Activated CD8-positive, alpha-beta T cell treated with anti-CD3 and anti-CD28 coated beads, Interleukin-2, amount 10 ng/mL, durations not matched to agents 7 days and 5 days (primary cell): ENCODE measurements at places on chromosomes 2 and 18.
A peak's percentile ranks its signal among the peaks of the same experiment; 100 is the strongest.

- DNase-seq: no peak
Observed at GRCh38 chr18:2956056-2956455, 56.9 kb downstream of the LPIN2 start.

GRCh38 chr2:194559964-194560363 is 1097.1 kb upstream of the SLC39A10 start:
- no peak for DNase-seq

- no peak for DNase-seq
Observed at GRCh38 chr2:10688921-10689807, 611 bp downstream of the NOL10 start.

DNA sequence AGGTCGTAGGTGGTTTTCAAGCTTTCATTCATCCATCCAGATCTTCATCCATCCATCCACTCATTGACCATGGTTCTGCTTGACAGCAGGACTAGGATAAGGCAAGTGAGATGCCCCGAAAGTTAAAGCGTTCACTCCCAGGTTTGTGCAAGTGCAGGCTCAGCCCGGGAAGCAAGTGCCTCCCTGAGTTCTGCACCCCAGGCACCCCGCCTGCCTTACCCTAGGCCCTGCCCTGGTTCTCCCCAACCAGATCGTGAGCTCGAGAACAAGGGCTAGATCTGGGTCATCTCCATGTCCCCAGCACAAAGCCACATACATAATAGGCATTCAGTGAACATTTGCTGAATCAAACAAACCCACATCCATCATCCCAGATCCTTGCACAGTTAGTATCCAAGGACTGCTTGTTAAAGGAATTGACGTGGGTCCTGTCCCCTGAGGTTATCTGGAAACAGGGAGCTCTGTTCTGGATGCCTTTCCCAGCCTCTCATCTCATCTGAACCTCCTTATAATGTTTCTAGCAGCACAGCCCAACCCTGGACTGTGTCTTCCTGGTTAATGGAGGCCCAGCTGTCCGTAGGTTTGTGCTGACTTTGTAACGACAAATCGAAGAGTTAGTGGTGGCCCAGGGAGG is 116.1 kb upstream of the GPC1 start:
- no peak for DNase-seq

GRCh38 chr2:237253046-237253702 is 160.8 kb downstream of the COL6A3 start:
- DNase-seq: no peak

DNA sequence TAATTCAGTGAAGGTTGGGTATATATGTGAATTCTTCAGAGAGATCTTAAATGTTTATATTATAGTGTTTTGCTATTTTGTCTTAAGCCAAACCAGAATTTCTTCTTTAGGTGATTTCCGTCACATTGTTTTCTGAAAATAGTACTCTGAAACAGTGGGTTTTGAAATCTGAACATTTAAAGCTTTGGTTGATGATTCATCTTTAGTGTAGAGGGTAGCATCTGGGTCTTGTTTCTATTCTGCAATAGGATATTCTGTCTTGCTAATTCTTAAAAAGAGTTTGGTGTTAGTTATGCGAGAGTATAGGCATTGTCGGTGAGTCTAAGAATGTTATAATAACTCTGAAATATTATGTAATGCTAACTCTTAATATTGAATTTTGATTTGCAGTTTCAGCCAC is 69.6 kb upstream of the FAM237A start:
- DNase-seq: no peak

DNA sequence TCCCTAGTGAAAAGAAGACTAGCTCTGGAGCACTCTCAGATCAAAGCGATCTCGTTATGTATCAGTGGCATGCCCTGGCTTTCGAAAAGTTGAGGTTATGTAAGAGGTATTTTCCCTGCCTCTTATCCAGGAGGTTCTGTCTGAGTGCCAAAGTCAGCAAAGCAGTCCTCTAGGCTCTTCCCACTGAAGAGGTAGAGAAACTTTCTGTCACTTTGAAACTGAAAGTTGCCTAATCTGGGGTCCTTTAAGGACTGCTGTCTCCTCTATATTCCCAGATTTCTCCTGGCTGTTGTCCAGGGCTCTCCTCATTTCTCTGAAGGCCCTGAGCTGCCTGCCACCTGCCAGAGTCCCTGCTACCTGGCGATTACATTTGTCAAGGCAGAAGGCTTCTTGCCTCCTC is 96.3 kb downstream of the B3GNT2 start:
- no peak for DNase-seq

DNA sequence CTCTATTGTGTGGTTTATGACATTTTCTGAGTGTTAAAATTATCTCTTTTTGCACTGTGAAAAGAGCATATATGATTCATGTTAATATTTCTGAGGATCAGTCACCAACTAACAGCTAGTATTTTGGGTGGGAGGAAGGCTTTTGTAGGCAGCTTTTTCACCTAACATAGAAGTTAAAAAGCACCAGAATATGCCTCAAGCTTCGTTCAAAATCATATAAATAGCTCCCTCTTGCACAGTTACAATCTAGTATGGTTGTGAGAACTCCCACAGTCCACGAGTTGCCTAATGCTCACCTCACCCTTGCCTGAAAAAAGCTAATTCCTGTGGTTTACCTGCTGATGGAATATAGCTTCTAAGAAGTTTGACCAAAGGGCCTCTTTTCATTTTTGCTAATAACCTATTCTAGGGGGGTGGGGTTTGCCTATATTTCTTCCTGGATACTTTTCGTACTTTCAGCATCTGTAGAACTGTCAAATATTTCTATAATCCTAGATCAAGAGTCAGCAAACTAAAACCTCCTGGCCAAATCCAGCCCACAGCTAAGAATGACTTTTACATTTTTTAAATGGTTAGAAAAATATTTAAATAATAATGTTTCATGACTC is 167.1 kb upstream of the FOSL2 start:
- no peak for DNase-seq

DNA sequence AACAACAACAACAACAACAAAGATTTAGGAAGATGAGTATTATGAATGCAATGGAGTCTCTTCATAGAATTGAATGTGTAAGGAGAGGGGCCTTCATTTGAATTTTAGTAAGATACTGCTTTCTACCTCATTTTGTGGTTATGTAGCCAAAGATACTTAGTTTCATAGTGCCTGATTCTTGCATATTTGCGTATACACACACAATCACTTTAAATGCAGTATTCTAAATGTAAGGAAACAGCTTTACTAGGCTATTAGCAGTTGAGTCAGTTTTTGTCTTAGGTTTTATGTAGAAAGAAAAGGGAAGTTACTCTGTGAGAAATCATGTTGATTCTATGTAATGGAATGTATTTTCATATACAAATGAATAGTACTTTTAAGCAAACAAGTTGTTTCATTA is 80.5 kb downstream of the HAUS1 start:
- DNase-seq: no peak

DNA sequence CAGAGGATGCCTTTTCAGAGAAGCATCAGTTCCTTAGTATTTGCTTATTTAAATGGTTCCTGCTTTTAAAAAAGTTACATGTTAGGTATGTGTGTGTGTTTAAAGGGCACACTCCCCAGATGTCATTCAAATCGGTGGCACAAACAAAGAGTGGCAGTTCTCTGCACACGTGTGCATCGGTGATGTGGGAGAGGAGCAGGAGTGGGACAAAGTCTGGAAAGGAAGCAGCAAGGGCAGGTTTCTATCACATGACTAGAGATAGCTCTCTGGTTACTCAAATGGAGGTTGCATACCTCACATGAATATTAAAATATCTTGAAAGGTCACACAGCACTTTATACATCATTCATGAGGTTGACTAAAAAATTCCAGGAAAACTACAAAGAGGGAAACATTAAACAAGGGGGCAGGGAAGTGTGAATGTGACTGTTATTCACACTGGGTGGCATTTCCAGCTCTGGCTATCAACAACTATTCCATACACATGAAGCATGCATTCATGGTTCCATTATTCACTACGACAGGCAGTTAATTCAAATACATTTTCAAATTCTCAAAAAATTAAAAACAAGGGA is 64.7 kb downstream of the SEPTIN10 start:
- no peak for DNase-seq

- no peak for DNase-seq
Observed at GRCh38 chr2:209307161-209308001, 116.5 kb upstream of the MAP2 start.

DNA sequence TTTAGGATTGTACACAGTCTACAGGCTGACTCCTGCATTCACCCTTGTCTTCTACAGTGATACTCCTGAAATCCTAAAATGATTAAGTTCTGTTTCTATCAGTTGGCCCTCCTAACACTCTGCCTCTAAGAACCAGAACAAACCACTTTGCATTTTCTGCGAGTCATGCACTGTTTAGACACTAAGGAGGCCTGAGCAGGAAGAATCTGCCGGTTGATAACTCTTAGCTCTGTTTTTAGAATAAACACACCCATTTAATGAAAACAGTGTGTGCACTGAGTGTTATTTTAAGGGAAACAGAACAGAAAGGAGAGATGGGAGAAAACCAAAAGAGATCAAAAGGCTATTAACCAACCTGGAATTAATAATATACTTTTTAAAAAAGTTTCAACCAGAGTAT is 22.9 kb upstream of the SSB start:
- DNase-seq: no peak

- peak; percentile 50 for DNase-seq
Observed at GRCh38 chr18:70489986-70490933, 201.4 kb downstream of the SOCS6 start.

DNA sequence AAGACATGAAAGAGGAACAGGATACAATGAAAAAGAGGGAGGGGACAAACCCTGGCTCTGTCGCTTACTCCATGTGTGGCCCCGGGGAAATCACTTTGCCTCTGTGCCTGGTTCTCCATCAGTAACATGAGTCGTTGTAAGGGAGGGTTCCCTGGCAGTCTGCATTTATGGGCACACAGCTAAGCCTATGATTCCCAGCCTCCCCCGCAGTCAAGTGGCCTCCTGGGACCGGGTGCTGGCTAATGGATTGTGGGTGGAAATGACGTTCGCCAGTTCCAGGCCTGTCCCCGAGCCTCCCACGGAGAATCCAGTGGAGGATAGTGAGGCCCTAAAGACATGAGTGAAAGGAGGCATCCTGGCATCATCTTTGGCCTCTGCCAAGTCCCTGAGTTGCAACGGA is 42.7 kb downstream of the SFXN5 start:
- DNase-seq: no peak

GRCh38 chr2:147589127-147589526 is 255.7 kb upstream of the ACVR2A start:
- DNase-seq: no peak

- DNase-seq: no peak
Observed at GRCh38 chr2:185967335-185967734, 228.7 kb downstream of the FSIP2 start.

GRCh38 chr2:84481702-84482101 is 22.6 kb upstream of the SUCLG1 start:
- peak; percentile 31 for DNase-seq

DNA sequence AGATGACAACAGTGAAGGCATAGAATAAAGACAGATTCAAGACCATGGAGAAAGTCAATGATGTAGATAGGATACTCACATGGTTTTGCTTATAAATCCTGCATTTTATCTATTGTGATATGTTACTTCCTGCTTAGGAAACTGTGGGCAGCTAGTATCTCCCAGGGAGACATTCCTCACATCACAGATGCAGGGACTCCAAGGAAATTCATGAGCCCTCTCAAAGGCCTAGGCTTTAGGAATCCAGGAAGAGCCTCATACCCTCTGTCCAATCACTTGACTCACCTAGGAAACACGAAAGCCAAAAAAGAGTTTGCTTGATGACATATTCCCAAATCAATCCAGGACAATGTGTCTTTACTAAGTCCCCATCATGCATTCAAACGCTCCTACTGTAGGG is 247.8 kb upstream of the KLHL29 start:
- DNase-seq: no peak

DNA sequence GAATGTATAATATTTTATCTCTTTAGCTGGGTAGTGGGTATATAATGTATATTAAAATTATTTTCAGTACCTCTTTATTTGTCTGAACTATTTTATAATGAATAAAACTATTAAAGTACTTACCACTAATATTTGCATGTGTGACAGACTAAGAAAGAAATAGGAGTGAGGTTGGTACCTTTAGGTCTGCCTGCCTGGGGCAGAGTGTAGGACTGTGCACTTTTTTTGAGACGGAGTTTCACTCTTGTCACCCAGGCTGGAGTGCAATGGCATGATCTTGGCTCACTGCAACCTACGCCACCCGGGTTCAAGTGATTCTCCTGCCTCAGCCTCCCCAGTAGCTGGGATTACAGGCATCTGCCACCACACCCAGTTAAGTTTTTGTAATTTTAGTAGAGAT is 18.8 kb downstream of the NCOA1 start:
- DNase-seq: no peak

GRCh38 chr2:170925923-170926322 is 3.1 kb upstream of the GORASP2 start:
- DNase-seq: no peak

GRCh38 chr2:102803041-102803896 is 41.4 kb downstream of the TMEM182 start:
- DNase-seq: peak; percentile 22

- no peak for DNase-seq
Observed at GRCh38 chr2:42572297-42573081, 4.1 kb downstream of the MTA3 start.

DNA sequence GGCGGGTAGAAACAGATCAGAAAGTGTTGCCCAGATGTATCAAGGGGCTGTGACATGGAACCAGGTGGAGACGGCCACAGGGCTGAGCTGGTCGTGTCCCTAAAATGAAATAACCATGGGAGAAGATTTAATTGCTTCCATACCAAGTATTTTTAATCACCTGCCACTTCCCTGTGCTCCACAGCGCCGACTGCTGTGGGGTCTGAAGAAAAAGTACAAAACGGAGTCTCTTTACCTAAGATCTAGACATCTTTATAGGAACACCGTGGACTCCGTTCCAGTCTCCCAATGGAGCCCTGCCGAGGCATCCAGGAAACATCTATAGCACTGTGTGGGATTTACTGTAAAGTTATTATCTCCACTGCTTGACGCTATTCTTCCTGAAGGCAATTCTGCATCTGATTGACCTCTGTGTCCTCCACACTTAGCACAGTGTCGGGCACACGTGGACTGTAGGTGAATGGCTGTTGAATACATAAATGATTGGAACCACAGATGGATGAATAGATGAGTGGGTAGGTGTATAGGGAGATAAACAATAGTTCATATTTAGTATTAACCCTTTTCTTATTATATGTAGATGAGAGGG is 21.6 kb upstream of the GYPC start:
- DNase-seq: peak; percentile 39

- no peak for DNase-seq
Observed at GRCh38 chr2:118520246-118520645, 327.2 kb downstream of the EN1 start.

GRCh38 chr2:69844560-69844959 is 15.1 kb downstream of the GMCL1 start:
- no peak for DNase-seq

DNA sequence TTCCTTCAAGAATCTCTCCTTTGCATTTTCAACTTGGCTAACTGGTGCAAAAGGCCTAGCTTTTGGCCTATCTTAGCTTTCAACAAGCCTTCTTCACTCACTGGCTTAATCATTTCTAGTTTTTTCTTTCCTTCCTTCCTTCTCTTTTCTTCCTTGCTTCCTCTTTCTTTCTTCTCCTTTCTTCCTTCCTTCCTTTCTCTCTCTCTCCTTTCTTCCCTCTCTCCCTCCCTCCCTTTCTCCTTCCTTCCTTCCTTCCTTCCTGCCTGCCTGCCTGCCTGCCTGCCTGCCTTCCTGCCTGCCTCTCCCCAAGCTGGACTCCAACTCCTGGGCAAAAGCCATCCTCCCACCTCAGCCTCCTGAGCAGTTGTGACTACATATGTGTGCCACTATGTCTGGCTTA is 176.2 kb upstream of the APCDD1 start:
- DNase-seq: no peak
